ENCODE measurements at places on chromosomes 3 and 15. TPM values are rescaled to one million over a fixed set of nuclear protein-coding genes. Genes with fewer than 3 reads are reported as not detected.

- peak; percentile 84 for DNase-seq
Observed at GRCh38 chr15:69794645-69795469, 302.9 kb downstream of the TLE3 start.

DNA sequence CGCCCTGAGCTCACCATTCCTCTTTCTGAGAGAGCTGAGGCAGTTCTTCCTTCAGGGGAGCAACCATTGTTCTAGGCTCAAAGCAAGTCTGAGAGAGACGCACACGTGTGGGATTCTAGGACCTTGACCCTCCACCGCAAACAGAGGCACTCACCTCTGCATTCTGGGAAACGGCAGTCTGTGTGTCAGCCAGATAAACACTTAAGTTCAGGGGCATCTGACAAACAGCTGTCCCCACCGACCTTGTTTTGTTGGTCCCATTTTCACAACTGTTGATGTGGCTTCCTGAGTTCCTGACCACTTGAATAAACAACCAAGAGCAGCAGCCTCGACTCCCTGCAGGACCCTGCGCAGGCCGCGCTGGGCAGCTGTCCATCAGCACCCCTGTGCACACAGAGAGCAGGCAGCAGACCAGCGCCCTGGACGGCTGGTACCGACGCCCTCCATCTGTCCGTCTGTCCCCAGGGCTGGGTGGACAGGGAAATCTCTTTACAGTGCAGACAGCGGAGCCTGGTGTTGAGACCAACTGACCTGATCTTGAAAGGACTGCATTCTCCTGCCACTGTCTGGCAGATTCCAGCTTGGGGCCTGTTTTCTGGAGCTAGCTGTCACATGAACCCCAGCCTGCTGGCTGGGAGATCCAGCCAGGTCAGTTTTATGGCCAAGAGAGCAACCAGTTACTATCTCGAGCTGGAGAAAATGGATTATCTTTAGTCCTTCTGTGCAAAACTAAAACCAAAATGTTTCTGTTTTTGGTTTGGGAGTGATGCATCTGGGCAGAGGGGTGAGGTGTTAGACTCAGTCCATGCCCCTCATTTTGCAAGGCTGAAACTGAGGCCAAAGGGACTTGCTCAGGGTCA, 64.2 kb downstream of the FAM43A start:
- no peak for DNase-seq

GRCh38 chr3:122025296-122025695, 3.2 kb upstream of the ILDR1 start:
- no peak for DNase-seq

- no peak for DNase-seq
Observed at GRCh38 chr15:99734575-99734974, 1.3 kb upstream of the LYSMD4 start.

DNA sequence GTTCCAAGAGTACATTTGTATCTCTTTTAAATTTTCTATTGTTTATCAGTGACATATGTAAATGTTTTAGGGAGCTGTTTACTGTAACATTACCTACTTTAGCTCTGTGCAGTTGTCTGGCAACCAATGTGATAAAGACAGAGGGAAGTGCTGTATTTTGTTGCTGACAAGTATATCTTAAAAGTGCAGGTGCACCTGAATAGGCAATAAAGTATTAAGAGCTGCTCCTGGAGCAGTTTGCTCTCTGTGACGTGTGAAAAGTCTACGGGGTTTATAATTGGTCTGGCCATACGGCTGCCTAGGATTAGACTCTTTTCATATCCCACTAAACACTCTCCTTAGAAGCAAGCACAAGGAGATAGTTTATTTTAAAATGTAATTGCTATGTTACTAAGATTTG, 178.3 kb downstream of the IGF1R start:
- no peak for DNase-seq

DNA sequence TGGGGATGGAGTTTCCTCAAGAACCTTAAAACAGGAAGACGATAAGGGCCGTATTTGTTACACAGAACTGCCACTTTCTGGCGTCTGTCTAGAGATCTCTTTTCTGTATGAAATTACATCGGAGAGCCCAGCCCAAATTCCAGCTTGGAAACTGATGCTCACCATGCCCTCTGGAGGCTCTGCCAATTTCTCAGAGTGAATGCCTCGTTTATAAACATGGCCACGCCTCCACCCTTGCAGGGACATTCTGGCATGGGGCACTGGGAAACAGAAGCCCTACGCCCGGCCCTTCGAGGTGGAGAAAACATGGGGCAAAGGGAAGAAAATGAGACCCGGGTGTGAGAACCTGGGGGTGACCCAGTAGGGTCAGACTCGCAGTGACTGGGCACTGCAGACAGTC, 53.4 kb upstream of the SEC13 start:
- no peak for DNase-seq

- DNase-seq: no peak
Observed at GRCh38 chr3:122315619-122316018, 9.4 kb upstream of the CSTA start.

DNA sequence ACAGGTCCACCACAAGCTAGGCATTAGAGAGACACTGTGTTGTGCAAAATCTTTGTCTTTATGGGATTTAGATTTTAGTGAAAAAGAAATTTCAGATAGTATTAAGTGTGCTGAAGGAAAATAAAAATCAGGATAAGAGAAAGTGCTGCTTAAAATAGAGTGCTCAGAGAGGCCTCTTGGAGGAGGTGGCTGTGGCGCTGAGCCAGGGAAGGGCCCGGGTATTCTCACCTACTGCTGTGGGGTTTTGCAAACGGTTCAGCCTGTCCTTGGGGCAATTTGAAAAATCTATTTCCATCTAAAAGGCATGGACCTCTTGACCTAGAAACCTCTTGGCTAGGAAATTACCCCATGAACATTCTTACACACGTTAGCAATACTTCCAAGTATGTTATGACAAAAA, 267.7 kb downstream of the TJP1 start:
- no peak for DNase-seq

DNA sequence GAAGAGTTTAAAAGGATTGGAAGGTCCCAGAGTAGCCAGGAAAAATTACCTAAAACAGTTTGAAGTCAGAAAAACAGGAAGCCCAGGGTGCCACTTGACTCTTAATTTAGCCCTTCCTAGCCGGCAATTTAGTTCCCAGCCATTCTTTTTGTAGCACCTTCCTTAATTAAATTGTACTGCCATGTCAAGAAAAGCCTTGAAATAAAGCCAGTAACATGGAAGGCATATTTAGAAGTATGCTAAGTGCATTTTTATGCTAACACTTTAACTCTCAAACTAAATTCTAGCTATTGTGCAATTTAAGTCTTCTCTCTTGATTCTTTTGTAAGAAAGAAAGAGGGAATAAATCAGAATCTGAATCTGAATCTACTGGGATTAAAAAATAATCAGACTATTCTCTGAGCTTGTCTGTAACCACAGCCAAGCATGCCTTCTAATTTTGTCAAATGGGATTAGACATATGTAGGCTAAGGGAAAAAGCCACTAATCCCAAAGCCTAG, 43.2 kb downstream of the MAP3K13 start:
- no peak for DNase-seq

DNA sequence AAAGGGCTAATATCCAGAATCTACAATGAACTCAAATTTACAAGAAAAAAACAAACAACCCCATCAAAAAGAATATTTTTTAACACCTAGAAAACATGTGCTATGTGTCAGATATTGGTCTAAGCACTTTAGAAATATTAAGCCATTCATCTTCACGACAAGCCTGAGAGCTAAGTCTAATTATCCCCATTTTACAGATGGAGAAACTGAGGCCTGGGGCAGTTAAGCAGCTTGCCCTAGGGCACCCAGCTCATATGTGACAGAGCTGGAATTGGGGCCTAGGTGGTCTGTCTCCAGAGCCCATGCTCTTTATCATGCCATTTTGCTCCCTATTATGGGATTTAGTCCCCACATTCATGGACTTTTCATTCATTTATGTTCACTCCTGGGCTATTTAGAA, 92.8 kb downstream of the CYP19A1 start:
- no peak for DNase-seq

- DNase-seq: no peak
Observed at GRCh38 chr15:27094235-27094634, 123.3 kb downstream of the GABRG3 start.

DNA sequence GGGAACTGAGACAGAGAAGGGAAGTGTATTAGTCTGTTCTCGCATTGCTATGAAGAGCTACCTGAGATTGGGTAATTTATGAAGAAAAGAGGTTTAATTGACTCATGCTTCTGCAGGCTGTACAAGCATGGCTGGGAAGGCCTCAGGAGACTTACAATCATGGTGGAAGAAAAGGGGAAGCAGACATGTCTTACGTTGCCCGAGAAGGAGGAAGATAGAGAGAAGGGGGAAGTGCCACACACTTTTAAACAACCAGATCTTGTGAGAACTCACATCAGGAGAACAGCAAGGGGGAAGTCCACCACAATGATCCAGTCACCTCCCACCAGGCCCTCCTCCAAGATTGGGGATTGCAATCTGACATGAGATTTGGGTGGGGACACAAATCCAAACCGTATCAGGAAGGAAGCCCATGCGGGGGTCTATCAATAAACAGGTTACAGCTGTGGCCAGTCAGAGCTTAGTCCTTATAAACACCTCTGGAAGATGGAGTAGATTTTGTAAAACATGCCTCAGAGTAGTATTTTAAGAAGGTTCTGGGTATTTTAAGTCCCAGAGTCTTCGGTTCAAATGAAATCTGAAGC, 153.9 kb downstream of the GHSR start:
- no peak for DNase-seq

- DNase-seq: no peak
Observed at GRCh38 chr15:41417418-41418195, 712 bp downstream of the RTF1 start.

DNA sequence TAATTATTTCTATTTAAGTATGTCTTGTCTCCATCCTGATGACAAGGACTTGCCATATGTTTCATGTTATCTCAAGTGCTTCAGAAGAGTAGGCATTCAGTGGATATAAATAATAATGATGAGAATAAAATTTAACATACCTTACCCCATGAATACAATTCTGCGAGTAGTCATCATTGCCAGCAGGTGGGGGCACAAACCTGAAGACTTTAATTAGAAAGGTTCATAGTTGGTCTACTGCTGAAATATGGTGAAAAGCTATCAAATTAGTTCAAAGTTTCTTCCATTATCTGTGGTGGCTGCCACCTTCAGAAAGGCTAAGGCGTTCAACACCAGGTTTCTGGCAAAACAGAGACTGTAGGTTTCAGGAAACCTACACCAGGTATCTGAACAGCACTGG, 100.9 kb downstream of the P3H2 start:
- DNase-seq: no peak

- no peak for DNase-seq
Observed at GRCh38 chr3:136385457-136385856, 135.3 kb downstream of the PCCB start.

DNA sequence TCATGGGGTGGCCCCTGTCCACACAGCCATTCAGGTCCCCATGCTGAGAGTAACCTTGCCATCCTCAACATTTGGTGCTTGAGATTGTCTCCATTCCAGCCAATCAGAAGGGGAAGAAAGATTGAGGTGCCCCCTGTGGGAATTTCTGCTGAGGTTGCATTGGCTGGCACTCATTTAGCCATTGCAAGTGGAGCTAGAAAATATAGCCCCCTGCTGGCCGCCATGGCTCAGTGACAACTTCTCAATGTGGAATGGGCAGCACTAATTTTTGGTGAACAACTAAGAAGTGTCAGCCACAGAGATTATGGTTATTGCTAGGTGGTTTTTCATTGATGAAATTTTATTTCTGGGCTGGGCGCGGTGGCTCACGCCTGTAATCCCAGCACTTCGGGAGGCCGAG, 22.0 kb downstream of the COL6A6 start:
- DNase-seq: no peak

GRCh38 chr3:112745567-112746248, 101.0 kb downstream of the CD200R1L start:
- no peak for DNase-seq

DNA sequence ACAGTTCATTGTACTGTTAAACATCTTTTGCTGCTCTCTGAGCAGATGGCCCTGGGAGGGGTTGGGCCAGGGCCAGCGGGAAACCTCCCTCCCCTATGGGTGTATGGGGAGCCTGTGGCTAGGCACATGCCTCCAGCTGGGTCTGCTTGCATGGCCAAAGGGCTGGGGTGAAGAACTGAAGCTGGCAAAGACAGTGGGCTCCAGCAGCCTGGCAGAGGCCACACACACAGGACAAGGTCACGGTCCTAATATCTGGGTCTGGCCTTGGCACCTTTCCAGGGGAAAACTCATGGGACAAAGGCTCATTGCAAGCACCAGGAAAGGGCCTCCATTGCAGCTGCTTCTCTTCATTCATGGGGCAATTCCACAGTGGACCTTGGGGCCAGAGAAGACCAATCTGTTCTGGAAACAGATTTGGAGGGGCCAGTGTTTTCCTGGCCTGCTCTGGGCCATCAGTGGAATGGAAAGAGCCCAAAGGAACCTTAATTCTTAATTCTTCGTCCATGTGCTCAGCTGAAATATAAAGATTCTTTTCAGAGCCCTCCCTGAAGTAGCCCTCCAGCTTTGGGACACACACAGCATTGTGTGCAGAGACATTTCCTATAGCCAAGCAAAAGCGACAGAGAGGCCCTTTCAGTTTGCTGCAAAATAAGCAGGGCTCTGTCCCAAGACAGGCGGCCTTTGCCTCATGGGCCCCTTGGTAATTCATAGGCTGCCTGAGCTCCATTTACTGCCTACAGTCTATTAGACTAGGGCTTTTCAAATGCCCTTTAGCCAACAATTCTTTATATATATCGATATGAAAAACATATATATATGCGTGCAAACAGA, 11.3 kb upstream of the LIMD1 start:
- DNase-seq: no peak

- DNase-seq: no peak
Observed at GRCh38 chr3:44966795-44967278, 9.1 kb downstream of the ZDHHC3 start.

- no peak for DNase-seq
Observed at GRCh38 chr3:189630767-189631372, 319 bp upstream of the TP63 start.

The ADAMTS17 gene
- total RNA-seq: 3.6 TPM

The GABRA5 gene
- 0.59 TPM for total RNA-seq

The ILDR1 gene
- not detected for total RNA-seq

The SKOR1 gene
- 0.12 TPM for total RNA-seq

The SPINT1 gene
- 6.5 TPM for total RNA-seq

The SI gene
- total RNA-seq: not detected

The GRAMD1C gene
- 3.0 TPM for total RNA-seq

The RASL12 gene
- total RNA-seq: 83.3 TPM

The EPHA6 gene
- total RNA-seq: 0.35 TPM

The CRELD1 gene
- 79.0 TPM for total RNA-seq

The CCRL2 gene
- total RNA-seq: 0.89 TPM

The INKA1 gene
- 4.2 TPM for total RNA-seq

The CCR9 gene
- total RNA-seq: not detected
